ENCODE measurements at places on chromosomes 5 and 9.

- DNase-seq, result peak; percentile 25
Observed at GRCh38 chr5:56269216-56269927, 36.2 kb upstream of the ANKRD55 start.

GRCh38 chr5:96962540-96962991, 26.7 kb downstream of the LNPEP start:
- DNase-seq, result no peak

DNA sequence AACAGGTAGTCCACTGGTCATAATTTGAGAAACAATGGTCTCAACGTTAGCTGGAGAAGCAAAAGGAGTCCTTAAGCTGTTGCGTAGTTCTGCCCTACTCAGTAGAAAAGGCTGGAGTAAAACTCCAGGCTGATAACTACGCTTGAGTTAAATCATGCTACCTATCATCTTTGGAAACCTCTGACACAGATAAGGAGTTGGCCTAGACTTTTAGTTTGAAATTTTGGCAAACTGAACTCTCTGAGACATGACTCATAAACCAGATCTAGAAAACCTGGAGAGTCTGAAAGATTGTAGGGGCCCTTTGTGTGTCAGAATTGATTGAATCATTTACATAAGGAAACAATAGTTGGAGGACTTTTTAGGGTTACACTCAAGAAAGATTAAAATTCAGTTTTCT, 26.3 kb downstream of the NMUR2 start:
- peak; percentile 36 for DNase-seq

- no peak for DNase-seq
Observed at GRCh38 chr5:151628112-151628823, 37.1 kb upstream of the FAT2 start.

DNA sequence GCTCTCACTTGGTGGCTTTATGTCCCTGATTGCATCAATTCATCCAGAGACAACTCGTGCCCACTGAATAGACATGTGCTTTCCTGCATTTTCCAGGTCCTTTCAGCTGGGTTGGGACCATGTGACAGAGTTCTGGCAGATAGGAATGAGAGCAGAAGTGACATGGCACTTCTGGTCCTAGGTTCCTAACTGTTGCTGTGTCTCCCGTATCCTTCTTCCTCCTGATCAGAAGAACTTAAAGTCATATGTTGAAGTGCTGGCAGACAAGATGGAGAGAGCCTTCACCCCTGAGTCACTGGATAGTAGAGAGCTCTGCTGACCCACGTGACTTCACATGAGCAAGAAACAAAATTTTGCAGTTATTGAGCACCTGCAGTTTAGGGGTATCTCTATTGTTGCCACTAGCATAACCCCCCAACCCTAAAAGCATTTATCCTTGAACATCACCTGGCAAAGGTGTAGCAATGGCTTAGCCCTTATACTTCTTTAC, 80.0 kb downstream of the NREP start:
- DNase-seq, result no peak

GRCh38 chr5:15621094-15621493, 121.1 kb downstream of the FBXL7 start:
- no peak for DNase-seq

DNA sequence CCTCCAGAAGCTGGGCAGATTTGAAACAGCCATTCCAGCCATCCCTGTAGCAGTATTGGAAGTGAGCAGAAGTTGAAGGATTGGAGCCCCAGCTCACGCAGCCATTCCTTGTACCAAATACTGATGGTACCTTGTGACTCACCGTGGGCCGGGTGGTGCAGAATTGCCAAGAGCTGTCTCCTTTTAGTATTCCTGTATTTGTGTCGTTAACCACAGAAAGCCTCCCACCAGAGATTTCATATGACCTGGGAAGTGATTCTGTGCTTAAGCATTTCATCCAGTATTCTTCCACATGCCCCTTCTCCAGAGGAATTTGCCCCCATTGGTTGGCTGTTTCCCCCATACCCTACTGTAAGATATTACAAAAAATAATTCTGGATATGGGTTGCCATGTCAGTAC, 17.7 kb upstream of the TLX3 start:
- DNase-seq, result no peak

DNA sequence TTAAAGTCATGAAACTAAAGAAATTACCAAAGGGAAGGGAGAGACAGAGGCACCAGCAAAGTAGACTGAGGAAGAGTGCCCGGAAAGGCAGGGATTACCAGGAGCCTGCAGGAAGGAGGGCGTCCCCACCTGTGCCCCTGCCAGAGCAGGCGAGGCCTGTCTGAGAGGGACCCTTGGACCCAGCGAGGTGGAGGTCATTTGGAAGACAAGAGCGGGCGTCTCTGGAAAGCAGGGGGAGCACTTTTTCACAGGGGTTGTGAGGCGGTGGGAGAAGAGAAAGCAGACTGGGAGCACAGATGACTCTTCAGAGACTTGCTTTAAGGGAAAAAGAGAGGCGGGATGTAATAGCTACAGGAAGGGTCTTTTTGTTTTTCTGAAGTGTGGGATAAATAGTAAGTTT, 27.5 kb upstream of the SLC2A8 start:
- DNase-seq, result no peak

- DNase-seq, result no peak
Observed at GRCh38 chr5:172544371-172545095, 90.2 kb upstream of the SH3PXD2B start.

DNA sequence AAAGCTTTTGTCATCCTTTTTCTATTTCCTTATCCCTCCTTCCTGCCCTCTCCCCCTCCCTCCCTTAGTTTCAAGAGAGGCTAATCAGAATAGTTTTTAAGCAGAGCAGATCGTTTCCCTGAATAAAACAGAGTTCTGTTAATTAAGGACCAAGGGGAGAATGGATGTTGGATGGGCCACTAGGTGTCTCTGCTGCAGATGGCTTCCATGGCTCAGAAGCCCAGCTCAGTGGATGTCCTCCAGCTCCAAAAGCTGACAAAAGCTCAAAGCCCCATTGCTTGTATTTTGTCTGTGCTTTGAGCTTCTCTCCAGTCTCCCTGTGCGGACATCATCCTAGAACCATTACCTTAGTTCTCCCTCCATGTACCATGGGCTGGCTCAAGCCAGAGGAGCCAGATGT, 21.0 kb upstream of the NPR3 start:
- peak; percentile 3 for DNase-seq

- no peak for DNase-seq
Observed at GRCh38 chr5:132788508-132788907, 11.5 kb upstream of the SEPTIN8 start.

DNA sequence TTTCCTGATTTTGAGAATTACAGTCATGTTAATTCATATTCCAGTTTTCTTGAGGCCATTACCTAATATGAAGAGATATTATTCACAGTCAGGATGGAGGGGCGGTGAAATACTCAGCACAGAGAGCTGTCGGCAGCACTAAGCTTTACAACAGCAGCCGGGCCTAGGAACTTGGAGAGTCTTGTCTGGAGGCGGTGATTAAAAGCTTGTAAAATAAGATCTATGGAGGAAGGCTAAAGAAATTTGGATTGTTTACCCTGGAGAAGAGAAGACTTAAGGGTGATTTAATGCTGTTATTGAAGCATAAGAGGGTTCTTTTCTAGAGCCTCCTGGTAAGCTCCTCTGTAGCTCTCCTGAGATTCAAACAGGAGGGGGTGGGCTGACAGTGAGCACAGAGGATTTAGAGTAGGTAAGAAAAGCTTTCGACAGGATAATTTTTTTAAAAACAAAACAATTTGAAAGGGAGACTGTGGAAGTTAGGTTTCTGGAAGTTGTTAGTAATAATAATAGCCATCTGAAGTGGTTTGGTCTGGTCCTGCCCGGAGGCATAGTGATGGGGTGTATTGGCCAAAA, 406.3 kb upstream of the ADAMTSL1 start:
- DNase-seq, result no peak

DNA sequence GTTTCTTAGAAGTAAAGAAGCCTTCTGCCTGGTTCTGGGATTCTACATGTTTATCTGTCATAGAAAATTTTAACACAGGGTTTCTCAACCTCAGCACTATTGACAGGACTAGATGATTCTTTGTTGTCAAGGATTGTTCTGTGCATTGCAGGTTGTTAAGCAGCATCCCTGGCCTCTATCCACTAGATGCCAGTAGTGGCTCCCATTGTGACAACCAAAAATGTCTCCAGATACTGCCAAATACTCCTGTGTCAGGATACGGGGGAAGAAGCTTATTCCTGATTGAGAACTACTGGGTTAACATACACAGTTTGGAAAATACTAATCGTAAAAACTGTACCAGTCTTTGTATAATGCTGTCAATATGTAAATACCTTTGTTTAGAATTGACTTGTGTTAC, 167.1 kb downstream of the NIPBL start:
- DNase-seq, result peak; percentile 29

GRCh38 chr5:180070756-180071530, 616 bp downstream of the RNF130 start:
- peak; percentile 71 for DNase-seq

GRCh38 chr9:94700445-94700844, 26.1 kb upstream of the AOPEP start:
- DNase-seq, result no peak

DNA sequence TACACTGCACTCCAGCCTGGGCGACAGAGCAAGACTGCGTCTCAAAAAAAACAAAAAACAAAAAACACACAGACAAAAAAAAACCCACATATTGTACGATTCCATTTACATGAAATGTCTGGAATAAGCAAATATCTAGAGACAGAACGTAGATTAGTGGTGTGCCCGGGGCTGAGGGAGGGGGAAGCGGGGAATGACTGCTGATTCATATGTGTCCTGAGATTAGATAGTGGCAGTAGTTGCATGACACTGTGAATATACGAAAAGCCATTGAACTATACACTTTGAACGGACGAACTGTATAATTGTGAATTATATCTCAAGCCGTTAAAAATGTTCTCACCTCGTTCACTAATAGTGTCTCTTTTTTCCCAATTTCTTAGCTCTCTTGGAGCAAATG, 23.9 kb downstream of the FGF1 start:
- DNase-seq, result no peak

DNA sequence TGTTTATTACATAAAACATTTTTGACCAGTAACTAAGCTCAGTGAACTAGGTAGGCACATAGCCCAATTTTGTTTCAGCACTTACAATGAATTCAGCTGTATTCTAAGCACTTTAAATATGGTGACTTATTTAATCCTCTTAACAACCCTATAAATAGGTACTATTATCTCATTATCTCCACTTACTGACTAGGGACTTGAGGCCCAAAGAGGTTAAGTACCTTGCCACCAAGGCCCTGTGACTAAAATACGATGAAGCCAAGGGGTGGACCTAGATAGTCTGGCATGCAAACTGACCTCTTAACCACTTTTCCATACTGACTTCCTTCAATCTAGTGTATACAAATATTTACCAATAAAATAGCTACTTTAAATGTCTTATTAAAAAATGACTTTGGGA, 266.4 kb downstream of the ZNF608 start:
- DNase-seq, result no peak

- DNase-seq, result no peak
Observed at GRCh38 chr5:116038817-116039216, 6.5 kb downstream of the ARL14EPL start.

GRCh38 chr5:149005077-149005892, 57.6 kb downstream of the SH3TC2 start:
- no peak for DNase-seq

GRCh38 chr9:6426117-6426516, 13.1 kb downstream of the UHRF2 start:
- no peak for DNase-seq

DNA sequence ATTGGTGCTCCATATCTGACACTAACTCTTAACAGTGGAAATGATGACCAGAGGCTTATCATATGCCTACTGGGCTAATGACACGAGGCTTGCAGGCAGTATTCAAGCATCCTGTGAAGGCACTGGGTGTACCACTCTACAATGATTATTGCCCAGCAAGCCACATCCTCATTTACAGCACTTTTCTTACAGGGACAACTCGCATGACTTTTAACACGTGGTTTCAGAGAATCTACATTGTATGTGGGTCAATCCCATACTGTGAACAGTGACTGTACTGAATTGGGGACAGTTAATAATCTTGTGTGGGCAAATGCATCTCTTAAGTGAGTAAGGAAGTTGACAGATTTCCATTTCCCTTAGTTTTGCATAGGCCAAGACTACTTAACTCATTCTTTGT, 260.0 kb downstream of the TRPM3 start:
- DNase-seq, result no peak

DNA sequence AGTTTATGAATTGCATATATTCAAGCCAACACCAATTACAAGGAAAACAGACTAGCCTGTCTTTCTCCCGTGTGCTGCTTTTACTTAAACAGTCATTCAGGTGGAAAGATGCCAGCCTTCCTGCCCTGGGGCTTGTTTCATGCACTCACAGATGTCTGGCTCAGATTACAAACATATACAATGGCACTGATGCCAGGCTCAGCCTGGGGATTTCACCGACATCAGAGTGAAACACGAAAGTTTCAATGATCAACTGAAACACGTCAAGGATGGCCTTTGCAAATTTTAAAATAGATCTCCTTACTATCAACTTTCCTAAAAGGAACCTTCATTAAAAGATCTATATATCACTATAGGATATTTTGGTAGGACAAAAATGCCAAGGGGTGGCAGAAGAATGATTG, 1576.5 kb downstream of the EFNA5 start:
- no peak for DNase-seq

GRCh38 chr9:116308076-116308475, 154.5 kb downstream of the PAPPA start:
- DNase-seq, result no peak

DNA sequence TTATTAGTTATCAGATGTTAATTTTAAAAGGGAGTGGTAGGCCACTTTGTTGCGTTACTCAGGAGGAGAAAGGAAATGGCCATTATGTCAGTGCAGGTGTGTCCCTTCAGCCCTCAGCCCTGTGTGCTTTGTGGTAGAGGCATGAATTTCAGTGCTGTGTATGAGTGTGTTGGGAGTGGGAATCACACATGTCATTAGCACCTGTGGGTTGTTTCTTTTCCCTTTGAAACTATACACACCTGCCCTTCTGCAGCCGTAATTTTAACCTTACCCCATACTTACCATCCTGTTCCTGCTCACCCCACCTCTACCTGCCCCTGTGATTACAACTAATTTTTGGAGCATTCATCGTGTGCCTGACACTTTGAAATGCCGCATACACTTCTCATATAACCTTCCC, 156.4 kb downstream of the ARHGAP26 start:
- no peak for DNase-seq

GRCh38 chr5:8912106-8912505, 633.8 kb downstream of the SEMA5A start:
- DNase-seq, result no peak

GRCh38 chr9:123283048-123283408, 14.6 kb upstream of the STRBP start:
- DNase-seq, result no peak

All from cerebellar cortex (tissue), 1 donor.